NCI-H187 (cell line): ENCODE measurements at places on chromosomes 3 and 15.

DNA sequence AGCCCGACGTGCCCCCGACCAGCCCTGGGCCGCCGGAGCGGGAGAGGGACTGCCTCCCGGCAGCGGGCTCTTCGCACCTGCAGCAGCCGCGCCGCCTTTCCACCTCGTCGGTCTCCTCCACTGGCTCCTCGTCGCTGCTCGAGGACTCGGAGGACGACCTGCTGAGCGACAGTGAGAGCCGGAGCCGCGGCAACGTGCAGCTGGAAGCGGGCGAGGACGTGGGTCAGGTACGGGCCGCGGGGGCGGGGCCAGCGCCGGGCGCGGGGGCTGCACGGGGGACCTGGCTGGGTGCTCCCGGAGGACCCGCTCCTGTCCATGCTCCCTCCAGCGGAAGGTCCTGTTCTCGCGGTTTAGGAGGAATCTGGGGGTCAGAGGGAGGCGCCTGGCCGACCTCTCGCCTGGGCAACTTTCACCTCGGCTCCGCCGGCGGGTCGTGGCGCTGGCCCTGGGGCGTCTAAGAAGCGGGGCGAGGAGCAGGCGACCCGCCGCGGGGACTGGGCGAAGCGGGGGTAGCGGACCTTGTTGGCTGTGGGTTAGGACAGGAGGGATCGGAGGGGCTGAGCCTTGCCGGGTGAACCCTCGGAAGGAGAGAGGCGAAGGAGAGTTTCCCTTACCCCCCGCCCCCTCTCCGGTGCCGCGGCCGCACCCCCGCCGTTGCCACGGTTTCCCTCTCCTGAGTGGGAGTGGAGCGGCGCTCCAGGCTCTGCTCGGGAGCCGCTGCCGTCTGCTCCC, 682 bp downstream of the ITPKA start:
- DNase-seq = no peak

DNA sequence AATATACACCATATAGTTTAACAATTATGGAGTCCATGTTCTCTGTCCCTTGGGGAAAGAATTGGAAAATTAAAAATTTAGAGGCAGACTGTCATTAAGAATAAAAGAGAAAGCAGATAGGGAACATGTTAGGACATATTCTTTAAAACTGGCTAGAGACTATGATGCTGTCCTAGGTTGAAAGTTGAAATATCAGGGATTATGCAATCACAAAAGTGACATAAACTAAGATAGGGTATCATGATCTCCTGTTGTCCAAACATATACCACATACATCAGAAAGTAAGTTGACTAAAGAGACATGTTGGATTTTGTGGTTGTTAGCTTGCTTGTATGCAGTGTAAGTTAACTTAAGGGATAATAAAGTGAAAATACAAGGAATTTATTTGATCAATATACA, 9.9 kb upstream of the EID1 start:
- no peak for DNase-seq

- no peak for DNase-seq
Observed at GRCh38 chr3:141108039-141108438, 56.9 kb downstream of the SPSB4 start.

- DNase-seq = no peak
Observed at GRCh38 chr3:53996141-53996874, 104.6 kb upstream of the SELENOK start.

GRCh38 chr15:88810446-88810845, 7.2 kb downstream of the ACAN start:
- DNase-seq = no peak

- DNase-seq = no peak
Observed at GRCh38 chr15:63348392-63348791, 33.3 kb downstream of the CA12 start.

GRCh38 chr3:187136936-187137335, 2.4 kb downstream of the RPL39L start:
- DNase-seq = no peak

DNA sequence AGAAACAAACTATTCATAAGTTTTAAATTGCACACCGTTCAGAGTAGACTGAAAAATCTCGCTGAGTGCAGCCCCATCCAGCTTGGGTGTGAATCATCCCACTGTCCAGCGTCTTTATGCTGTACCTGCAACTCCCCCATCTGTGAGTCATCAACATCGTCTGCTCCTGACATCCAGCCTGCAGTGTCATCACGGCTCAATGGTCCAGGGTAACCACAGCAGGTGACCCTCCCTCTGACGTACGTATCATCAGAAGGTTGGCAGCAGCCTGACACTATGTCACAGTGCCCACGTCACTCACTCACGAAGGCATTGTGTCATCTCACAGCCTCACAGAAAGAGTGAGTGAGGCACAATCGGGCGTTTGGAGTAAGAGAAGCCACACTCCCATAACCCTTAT, 65.2 kb downstream of the TPRA1 start:
- DNase-seq = no peak

DNA sequence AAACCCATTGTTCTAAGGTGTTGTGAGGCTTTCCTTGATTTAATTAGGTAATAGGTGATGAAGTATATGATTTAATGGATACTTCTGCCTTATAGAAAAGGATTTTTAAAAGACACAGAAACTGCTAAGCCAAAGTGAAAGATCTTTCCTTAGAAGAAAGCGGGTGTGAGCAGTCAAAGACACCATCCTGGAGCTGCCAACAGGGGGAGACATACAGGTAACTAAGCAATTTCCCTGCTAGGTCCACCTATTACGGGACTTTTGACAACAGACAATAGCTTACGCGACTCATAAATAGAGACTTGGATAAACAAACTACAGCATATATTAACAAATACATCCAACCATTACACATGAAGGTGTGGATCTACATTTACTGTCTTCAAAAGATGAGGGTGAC, 669.5 kb downstream of the SQOR start:
- DNase-seq = no peak

DNA sequence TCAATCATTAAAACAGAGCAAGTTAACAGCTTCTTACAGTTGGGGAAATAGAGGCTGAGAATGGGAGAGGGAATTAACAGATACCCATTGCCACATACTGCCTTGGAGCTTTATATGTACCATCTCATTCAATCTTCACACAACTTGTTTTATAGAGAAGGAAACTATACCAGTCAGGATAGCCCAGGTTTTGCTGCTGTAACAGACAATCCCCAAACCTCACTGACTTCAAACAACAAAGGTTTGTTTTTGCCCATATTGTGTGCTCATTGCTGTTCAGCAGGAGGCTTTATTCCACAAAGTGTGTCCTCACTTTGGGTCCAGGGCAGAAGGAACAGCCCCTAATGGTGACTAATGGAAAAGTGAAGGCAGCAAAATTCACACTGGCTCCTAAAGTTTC, 59.2 kb downstream of the SPSB4 start:
- DNase-seq = no peak

DNA sequence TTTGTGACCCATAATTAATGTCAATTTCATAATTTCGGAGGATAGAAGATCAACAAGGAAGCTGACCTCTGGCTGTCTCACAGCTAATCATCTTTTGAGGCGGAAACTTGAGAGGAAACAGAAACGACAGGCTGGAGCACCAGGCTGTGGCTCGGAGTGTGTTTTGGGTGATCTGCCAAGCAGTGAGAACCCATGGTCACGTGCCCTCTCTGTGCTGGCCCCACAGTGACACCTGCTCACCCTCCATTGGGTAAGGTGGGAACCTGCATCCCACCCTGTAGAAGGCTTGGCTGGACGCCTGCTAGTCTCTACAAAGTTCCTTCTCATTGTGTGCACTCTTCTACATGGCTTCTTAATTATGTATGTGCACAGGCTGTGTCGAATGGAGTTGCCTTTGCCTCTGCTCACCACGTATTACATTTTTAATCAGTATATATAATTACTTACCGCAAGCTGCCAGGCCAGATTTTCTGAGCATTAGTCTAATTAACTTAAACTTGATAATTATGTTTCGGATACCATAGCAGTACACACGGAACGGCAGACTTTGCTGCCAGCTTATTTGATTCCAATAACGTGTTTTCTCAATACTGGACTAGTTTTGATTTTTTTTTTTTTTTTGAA, 719.4 kb upstream of the CFAP20DC start:
- DNase-seq = no peak
